ENCODE measurements at places on chromosomes 3 and 15.

- no peak for DNase-seq
Observed at GRCh38 chr3:71163198-71163918, 420.2 kb downstream of the FOXP1 start.

DNA sequence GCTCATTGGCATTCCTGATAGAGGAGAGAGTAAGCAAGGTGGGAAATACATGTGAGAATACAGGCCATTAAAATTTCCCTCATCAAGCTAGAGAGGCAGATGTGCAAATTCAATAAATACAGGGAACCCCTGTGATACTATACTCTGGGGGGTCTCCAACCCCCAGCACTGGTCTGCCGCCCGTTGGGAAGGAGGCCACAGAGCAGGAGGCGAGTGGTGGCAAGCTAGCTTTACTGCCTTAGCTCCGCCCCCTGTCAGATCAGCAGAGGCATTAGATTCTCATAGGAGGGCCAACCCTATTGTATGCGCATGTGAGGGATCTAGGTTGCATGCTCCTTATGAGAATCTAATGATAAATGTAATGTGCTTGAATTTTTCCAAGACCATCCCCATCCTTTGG is 97.1 kb upstream of the PLSCR5 start:
- no peak for DNase-seq

DNA sequence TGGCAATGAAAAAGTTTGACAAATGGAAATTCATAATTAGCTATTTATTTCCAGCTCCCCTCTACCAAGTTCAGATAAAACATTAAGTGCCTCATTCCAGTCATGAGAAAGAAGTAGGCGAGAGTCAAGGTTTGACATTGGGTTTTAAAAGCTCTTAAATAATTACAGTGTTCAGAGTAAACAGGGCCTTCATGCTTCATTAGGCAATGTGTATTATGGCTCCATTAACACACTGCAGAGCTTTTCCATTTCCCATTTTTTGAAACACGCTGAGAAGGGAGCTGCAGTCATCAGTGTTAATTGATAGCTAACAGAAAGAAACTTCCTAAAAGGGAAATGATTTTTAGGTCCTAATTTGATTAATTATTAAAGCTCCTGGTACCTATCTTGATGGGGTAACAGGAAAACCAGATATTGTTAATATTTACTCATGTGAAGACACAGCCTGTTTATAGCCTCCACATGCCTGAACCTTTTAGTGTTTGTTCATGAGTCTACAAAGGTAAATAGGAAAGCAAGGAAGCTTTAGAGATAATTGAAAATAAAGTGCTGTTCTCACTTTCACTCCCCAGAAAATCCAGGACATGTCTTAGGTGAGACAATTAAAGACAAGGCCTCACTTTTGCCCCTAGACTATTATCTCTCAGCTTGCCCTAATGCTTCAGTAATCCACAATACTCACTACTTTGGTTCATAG is 28.7 kb downstream of the SST start:
- no peak for DNase-seq

DNA sequence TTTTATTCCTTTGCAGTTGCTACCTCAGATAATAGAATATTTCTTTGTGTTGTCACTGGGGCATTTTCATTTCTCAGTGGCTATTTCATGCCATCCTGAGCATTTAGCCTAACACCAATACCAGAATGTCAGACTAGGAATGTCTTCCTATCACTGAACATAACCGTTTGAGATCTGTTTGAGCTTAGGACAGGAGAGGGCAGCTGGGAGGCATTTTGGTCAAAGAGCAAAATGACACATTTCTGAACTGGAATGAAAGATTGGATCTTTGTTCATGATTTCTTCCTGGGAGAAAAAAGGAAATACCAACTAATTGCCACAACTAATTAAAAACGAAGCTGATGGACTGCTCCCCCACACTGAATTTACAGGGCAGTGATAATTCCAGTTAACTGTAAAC is 921.3 kb upstream of the NR2F2 start:
- no peak for DNase-seq

DNA sequence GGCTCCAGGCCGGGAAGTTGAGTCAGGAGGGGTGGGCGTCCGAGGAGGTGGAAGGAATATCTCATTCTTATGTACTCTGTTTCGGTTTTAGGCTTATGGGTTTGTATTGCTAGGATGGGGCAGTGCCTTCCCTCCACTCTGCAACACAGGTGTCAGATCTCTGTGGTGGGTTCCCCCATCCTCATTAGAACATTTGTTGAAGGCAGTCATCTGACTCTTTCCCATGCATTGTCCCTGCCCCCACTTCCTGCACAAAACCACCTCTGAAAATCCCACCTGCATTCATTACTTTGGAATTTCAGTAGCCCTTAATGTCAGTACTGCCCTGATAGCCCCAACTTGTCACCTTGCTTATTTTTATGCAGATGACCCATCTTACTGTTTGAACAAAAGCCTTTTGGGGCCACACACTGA is 29.5 kb downstream of the GYG1 start:
- DNase-seq = no peak

DNA sequence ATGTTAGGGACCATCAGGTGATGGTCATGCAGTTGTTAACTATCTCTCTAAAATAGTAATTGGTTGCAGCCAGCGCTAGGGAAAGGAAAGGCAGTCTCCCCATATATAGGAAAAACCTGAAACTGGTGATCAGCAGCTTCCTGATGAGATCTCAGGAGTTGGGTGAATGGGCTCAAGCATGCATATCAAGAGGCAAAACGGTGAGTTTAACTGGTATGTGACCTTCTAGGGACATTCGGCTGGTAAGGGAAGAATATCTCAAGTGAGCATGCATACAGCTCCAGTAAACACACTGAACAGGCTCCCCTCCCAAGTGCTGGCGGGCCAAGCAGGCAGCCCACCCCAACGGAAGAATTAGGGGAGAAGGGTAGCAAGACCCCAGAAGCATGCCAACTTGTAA is 49.3 kb upstream of the ROBO2 start:
- DNase-seq = no peak
